ENCODE measurements at places on chromosomes 3 and 15. TPM values are rescaled to one million over a fixed set of nuclear protein-coding genes. Genes with fewer than 3 reads are reported as not detected.

PLS1 gene
- 40.3 TPM for total RNA-seq

ATP13A4 gene
- total RNA-seq, result 0.23 TPM

PGBD4 gene
- total RNA-seq, result 1.7 TPM

DNA sequence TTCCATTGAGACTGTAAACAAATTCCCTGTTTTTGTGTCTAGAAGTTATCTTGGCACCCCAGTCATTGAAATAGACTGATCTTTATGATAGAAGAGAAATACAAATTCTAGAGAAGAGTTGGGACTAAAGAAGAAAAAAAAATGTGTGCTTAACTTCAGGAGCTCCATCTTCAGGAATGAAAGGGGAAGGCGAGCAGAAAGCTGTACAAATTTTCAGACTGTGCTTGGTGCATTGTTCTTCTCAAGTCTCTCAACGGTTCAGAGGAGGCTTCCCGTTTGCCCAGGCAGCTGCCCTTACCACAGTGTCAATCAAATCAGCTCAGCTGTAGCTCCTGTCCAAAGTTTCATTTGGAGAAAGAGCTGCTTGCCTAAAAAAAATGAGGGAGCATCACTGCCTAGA, 41.7 kb downstream of the OXSM start:
- DNase-seq, result peak; percentile 7

- DNase-seq, result peak; percentile 82
Observed at GRCh38 chr3:102182162-102182561, 252.7 kb upstream of the ZPLD1 start.

DNA sequence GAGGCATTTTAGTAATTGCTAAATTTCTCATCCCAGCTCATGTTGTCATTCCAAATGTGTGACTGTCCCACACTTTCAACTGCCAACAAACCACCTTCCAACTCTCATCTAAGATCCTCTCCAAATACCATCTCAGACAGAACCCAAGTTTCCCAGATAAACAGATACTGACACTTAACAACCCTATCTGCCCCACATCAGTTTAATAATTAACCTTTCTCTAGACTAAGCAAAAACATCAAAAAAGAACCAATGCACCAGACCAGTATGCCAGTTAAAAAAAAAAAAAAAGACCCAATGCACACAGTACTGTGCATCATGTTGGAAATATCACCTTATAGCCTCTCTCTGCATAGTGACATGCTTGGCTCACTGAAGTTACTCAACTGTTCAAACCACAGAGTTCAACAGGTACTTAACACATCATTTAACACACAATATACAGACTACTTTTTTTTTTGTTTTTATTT, 5.5 kb downstream of the SFMBT1 start:
- no peak for DNase-seq

DNA sequence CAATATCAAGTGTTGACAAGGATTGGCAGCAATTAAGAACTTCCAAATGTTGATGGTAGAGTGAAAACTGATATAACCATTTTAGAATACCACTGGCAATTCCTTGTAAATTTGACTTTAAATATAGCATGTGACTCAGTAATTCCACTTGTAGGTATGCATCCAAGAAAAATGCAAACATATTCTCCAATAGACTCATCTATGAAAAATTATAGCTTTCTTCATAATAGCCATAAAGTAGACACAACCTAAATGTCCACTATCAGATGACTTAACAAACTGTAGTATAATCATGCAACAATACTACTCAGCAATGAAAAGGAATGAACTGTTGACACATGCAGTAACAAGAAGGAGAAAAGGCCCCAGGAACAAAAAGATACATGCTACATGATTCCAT, 988.1 kb downstream of the FHIT start:
- no peak for DNase-seq

GRCh38 chr15:40157778-40158447, 3.0 kb upstream of the BUB1B start:
- DNase-seq, result no peak

DNA sequence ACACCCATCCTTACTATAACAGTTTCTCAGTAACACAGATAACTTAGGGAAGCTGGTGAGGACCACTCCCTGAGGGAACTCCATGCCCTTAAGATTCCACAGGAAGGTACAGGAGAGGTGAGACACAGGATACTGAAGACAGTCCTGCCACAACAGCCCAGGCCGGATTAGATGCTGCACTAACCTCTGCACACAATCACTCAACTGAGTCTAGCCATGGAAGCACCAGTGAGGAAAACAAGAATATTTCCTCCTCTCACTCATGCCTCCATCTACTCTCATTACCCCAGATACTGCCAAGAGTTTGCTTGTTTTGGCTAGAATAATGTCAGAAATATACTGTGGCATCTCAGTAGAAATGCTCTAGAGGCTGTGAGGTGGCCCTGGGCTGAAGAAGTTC, 3.7 kb downstream of the ANO10 start:
- DNase-seq, result no peak

DNA sequence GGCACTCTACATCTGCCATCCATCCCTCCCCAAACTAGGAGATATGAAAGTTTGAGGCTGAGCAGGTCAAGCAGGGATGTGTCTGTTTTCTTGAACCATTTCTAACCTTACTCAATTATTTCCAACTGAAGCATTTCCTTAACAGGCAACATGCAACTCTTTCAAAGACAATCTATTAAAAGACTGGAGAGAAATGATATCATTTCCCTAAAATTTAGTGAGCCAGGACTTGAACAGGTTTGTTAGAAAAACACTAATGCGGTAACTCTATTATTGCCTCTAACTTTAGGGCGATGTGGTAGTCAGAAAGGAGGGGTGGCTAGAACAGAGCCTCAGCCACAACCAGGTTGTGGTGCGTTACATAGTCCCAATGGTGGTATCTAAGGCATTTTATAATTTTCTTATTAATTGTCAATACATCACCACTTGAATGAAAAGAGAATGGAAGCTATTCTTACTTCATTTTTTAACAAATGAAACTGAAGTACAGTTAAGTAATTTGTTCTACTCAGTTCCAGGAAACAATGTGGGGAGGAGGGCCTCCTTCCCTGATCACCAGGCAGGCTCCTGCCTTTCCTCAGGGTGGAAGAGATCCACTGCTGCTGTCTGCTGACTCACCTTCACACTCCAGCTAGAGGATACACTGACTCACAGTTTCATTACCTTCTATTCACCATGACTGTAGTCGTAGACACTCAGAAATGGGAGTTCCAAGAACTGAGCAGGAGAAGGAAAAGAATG, 22.8 kb downstream of the MYO1E start:
- DNase-seq, result peak; percentile 65

- no peak for DNase-seq
Observed at GRCh38 chr3:65974509-65974908, 64.2 kb downstream of the MAGI1 start.

GRCh38 chr3:85426121-85426520, 467.3 kb downstream of the CADM2 start:
- DNase-seq, result no peak

- DNase-seq, result peak; percentile 57
Observed at GRCh38 chr3:124639406-124640237, 90.6 kb upstream of the UMPS start.

- DNase-seq, result no peak
Observed at GRCh38 chr3:122190525-122190924, 7.1 kb downstream of the CASR start.

- no peak for DNase-seq
Observed at GRCh38 chr15:51260202-51260601, 78.2 kb downstream of the CYP19A1 start.

DNA sequence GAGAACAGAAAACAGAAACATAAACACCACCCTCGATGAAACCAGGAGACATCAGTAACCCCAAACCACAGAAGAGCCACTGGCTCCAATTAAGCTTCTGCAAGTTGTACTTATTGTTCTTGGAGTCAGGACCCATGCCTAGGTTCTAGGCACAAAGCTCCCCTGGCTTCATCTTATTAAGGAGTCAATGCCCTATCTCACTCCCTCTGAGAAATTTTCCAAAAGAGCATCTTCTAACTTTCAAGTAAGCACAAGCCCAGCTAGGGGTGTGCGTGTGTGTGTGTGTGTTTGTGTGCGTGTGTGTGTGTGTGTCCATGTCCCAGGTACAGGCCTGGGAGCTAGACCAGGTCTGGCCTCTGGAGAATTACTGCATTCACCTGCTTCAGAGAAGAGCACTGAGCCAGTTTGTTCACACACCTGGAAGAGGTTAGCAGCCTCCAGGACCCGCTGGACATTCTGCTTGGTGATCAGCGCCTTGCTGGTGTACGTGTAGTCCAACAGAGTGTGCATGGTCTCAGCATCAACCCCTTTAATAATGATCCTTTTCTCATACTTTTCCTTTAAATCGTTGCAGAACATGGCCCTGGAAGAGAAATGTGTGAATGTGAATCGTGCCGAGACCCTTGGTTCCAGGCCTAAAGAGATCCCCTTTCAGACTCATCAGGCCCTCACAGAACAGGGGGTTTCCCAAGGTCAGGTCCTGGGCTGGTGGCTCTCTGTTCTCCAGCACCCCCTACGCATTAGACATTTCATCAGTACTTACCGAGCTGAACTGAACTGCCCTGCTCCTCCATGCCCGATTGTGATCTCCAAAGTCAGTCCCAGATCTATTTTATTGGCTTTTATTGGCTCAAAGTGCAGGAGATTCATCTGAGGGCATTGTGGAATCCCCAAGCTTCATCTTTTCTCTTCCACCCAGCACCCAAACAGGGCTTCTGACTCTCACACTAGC, 27.8 kb downstream of the KLHL6 start:
- DNase-seq, result no peak

DNA sequence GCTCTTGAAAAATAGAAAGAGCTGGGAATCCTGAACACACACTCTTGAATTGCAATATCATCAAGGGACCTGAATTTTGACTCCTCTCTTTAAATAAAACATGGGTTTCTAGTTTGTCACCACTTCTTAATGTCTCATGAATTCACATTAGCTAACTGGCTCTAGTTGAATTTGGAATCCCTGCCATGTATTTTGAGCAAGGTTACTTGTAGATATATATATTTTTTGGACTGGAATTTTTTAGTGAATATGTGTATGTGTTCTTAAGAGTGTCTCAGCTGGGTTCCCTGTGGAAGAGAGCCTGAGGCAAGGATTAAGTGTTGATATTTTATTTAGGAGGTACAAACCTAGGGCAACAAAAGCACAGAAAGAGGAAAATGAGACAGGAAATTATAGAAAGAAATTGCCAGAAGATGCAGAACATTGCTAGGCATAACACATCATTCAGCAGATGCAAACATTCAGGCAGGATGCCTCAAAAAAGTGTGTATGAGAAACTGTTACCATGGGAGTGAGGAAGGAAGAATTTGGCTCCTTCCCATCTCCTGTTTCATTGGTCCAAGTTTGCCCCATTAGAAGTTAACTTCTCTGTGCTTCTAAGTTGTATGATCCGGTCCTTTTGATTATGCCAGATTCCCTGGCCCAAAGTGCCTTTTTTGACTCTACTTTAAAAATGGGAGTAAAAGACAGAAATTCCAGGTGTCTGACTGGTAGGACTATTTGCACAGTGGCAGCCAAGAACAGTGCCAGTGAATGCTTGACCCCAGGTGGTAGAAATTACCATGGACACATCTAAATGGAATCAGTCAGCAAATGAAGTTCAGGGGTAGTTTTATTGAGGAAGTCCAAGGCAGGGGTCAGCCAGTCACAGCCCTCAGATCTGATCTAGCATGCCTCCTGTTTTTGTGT, 253.7 kb upstream of the TGFBR2 start:
- DNase-seq, result no peak

DNA sequence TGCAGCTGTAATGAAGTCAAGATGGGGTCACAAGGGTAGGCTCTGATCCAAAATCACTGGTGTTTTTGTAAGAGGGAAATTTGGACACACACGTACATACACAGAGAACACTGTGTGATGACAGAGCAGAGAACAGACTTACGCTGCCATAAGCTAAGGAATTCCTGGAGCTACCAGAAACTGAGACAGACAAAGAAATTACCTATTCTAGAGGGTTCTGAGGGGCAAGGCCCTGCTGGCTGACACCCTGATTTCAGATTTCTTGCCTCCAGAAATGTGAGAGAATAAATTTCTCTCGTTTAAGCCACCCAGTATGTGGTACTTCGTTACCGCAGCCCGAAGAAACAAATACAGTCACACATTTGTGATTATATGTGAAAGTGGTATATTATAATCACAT, 24.8 kb downstream of the CBLB start:
- no peak for DNase-seq

- no peak for DNase-seq
Observed at GRCh38 chr3:5251196-5251583, 63.7 kb downstream of the EDEM1 start.

DNA sequence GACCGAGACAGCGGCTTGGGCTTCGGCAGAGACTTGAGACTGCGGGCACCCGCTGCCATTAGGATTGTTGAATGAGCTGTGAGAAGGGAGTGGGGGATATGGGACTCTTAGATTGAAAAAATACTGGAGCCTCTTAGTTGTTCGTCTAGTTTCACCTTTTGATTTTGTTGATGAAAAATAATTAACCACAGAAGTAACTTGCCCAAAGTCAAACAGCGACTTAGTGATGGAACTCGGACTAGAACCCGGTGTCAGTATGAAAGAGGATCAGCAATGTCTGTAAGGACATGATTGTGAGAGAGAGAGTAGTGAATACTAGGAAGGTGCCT, 510 bp upstream of the GOLGB1 start:
- DNase-seq, result peak; percentile 51

GRCh38 chr3:2872884-2873283, 237.3 kb downstream of the IL5RA start:
- DNase-seq, result no peak

- no peak for DNase-seq
Observed at GRCh38 chr3:191368755-191369615, 38.7 kb upstream of the UTS2B start.

GRCh38 chr3:149393345-149394160, 16.1 kb upstream of the TM4SF1 start:
- peak; percentile 96 for DNase-seq

GRCh38 chr15:75696311-75696720, 16.3 kb downstream of the CSPG4 start:
- DNase-seq, result peak; percentile 49

GRCh38 chr3:119436977-119437376, 26.4 kb downstream of the TMEM39A start:
- DNase-seq, result no peak

DNA sequence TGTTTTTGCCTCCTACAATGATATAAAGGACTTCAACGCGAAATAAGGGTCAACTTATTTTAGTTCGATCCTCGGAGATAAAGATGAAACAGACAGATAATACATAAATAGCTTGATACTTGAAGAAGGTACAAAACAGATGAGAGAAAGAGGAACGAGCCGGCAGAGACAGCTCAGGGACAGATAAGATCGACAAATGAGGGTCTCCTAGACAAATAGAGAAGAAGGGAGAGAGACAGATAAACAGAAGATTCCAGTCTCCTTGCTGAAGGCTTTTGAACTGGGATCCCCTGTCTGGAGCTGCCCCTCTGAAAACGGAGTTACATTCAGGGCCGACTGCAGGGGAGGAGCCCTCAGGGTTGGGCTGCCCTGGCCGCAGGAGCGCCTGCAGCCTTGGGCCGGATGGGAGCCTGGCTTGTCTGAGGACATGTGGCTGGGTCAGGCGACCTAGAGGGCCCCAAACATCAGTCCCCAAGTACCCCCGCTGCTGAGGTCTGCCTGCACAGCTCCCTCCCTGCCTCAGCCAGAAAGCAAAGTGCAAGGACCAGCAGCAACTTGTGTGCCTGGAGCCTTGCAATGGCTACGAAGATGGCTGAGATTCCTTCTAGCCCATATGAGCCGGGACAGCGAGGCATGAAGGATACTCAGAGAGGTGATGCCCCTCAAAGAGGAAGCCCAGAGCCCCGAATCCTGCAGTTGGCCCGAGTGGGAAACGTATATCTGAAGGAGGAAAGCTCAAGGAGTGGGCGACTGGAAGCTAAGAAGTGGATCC, 926 bp upstream of the SKOR1 start:
- no peak for DNase-seq
